ENCODE measurements at places on chromosomes 1 and 21. TPM values are rescaled to one million over a fixed set of nuclear protein-coding genes. Genes with fewer than 3 reads are reported as not detected.

DNA sequence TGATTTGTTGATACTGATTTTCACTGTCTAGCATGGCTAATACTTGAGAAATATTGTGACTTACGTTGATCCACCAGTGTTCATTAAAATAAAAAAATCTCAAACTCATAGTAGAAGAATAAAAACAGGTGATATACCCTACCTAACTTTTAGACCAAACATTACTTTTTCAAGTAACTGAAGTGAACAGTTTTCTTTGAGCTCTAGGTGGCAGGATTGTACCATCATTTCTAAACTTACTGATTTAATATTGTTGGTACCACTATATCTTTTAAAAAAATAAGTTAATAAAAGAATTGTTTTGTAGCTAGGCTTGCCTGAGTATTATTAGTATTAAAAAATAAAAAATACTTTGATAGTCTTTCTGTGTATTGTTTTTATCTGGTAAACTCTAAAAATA lies 21.5 kb downstream of the CDC73 start:
- peaks cover 7% of the 10 kb centered on the region for H3K4me1 ChIP-seq
- H3K36me3 ChIP-seq = peaks cover 37% of the 10 kb centered on the region
- DNase-seq = no peak
- no peak overlapping the region for H3K27ac ChIP-seq

NECTIN4 gene
- total RNA-seq = not detected

GRCh38 chr1:78009276-78009675 lies 4.5 kb downstream of the DNAJB4 start:
- DNase-seq = no peak
- H3K4me1 ChIP-seq = peaks cover 31% of the 10 kb centered on the region
- no peaks in the 10 kb centered on the region for H3K27me3 ChIP-seq
- no peak overlapping the region for H3K4me3 ChIP-seq

DNA sequence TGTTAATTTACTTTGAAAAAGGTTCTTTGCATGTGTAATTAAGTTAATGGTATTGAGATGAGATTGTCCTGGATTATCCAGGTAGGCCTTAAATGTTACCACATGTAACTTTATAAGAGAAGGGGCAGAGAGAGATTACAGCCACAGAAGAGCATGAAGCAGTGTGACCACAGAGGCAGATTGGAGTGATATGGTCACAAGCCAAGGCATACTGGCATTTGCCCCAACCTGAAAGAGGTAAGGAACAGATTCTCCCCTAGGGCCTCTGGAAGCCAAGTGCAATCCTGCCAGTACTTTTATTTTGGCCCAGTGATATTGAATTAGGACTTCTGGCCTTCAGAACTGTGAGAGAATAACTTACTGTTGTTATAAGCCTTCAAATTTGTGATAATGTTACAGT lies 23.0 kb downstream of the RNF2 start:
- H3K27me3 ChIP-seq = no peaks in the 10 kb centered on the region
- no peak for DNase-seq
- no peak overlapping the region for H3K4me3 ChIP-seq
- H3K4me1 ChIP-seq = peaks cover 11% of the 10 kb centered on the region

GRCh38 chr1:26218906-26219494 lies 15.0 kb upstream of the CEP85 start:
- H3K36me3 ChIP-seq = no peaks in the 10 kb centered on the region
- no peak overlapping the region for H3K4me3 ChIP-seq
- no peaks in the 10 kb centered on the region for H3K4me1 ChIP-seq
- H3K27ac ChIP-seq = no peak overlapping the region
- H3K27me3 ChIP-seq = peaks cover 15% of the 10 kb centered on the region

DNA sequence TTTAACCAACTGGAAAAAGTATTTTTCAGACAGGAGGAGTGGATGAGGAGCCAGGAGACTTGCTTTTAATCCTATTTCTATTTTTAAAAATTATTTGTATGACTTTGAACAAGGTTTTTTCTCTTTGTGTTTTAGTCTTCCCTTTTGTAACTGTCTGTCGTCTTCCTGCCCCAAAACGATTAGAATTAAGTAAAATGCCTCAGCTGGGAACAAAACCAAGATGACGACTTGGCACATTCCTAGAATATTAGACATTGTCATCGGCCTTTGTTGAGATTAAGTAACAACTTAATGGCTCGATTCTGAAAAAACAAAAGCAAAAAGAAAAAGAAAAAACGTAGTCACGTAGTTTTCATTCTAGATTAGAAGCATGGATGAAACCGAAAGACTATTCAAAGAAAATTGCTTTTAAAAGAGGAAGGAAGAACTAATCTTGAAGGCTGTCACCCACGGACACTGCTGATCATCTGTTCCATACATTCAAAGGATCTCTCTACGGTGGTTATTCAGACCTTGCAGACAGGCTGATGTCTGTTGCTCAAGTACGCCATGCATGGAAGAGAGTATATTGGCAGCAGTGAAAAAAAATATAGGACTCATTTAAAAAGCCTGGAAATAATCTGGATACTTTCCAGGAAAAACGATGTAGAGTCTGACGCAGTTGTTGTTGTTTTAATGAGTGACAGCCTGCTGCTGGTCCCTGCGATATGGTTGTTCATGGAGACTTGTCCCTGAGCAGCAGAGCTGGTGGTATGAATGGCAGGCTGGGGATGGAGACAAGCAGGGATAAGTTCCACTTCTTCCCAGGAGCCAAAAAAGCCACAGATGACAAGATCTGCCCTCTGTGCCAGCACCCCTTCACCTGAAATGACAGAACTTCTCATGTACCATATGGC lies 16.8 kb downstream of the GNG4 start:
- peak overlapping the region; percentile 28 for H3K4me3 ChIP-seq
- H3K36me3 ChIP-seq = no peaks in the 10 kb centered on the region
- H3K27me3 ChIP-seq = peaks cover 32% of the 10 kb centered on the region
- no peak overlapping the region for H3K27ac ChIP-seq

FOXO6 gene
- not detected for total RNA-seq

- no peak for DNase-seq
- H3K27ac ChIP-seq = peak overlapping the region; percentile 38
- peaks cover 31% of the 10 kb centered on the region for H3K36me3 ChIP-seq
- peak overlapping the region; percentile 6 for H3K4me3 ChIP-seq
- peaks cover 25% of the 10 kb centered on the region for H3K4me1 ChIP-seq
These were observed 37.3 kb downstream of the MACO1 start for GRCh38 chr1:25468033-25468432.

- no peaks in the 10 kb centered on the region for H3K4me1 ChIP-seq
- no peaks in the 10 kb centered on the region for H3K36me3 ChIP-seq
- H3K27me3 ChIP-seq = peaks cover 2% of the 10 kb centered on the region
- H3K4me3 ChIP-seq = no peak overlapping the region
- no peak for DNase-seq
These were observed 64.7 kb upstream of the ACTRT2 start for GRCh38 chr1:2956576-2956975.

DNA sequence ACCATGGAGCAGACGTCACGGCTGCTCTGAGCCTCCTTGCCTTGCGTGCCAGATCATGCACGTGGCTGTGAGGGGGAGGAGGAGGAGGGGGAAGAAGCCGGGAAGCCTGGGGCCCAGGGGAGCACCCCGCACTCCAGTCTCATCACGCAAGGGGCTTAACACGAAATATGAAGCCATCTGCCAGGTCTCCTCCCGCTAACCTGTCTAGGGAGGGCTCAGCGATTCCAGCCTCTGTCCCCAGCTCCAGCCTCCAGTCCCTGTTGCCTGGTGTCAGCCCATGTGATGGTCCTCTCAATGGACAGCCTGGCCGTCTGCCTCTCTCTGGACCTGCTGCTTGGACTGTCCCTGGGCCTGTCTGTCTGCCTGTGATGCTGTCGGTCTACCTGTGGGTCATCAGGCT lies 22.5 kb upstream of the C1QA start:
- no peak overlapping the region for H3K27ac ChIP-seq
- H3K4me1 ChIP-seq = no peaks in the 10 kb centered on the region
- peaks cover 2% of the 10 kb centered on the region for H3K27me3 ChIP-seq
- H3K4me3 ChIP-seq = no peak overlapping the region
- no peaks in the 10 kb centered on the region for H3K36me3 ChIP-seq
- no peak for DNase-seq

DNA sequence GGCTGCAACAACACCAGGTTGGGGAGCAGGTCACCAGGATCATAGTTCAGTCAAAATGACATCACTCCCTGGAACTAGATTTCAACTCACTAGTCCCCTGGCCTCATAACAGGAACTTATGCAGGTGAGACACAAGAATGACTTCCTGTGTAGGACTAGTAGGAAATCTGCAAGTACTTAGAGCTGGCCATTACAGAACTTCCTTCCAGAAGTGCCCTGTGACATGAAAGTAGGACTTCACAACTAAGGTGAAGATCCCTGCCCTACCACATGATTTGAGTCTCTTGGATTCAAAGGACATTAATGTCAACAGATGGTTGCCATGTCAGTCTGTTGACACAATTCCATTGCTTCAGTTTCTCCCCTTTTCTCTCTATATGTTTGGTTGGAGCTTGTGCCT lies 223.1 kb downstream of the RPS6KC1 start:
- no peak overlapping the region for H3K27ac ChIP-seq
- no peak for DNase-seq
- peaks cover 20% of the 10 kb centered on the region for H3K36me3 ChIP-seq
- no peak overlapping the region for H3K4me3 ChIP-seq
- H3K27me3 ChIP-seq = no peaks in the 10 kb centered on the region
- peaks cover 6% of the 10 kb centered on the region for H3K4me1 ChIP-seq

GRCh38 chr1:12174924-12175810 lies 8.4 kb downstream of the TNFRSF1B start:
- peaks cover 84% of the 10 kb centered on the region for H3K4me1 ChIP-seq
- H3K36me3 ChIP-seq = peaks cover 41% of the 10 kb centered on the region
- H3K27me3 ChIP-seq = no peaks in the 10 kb centered on the region
- H3K27ac ChIP-seq = peak overlapping the region; percentile 97
- DNase-seq = no peak
- H3K4me3 ChIP-seq = peak overlapping the region; percentile 82

KPRP gene
- total RNA-seq = not detected

- no peak overlapping the region for H3K27ac ChIP-seq
- H3K4me1 ChIP-seq = peaks cover 9% of the 10 kb centered on the region
- no peaks in the 10 kb centered on the region for H3K27me3 ChIP-seq
- H3K4me3 ChIP-seq = no peak overlapping the region
- H3K36me3 ChIP-seq = peaks cover 3% of the 10 kb centered on the region
These were observed 135.7 kb upstream of the KRTAP19-8 start for GRCh38 chr21:31173881-31174555.

- H3K27me3 ChIP-seq = no peaks in the 10 kb centered on the region
- DNase-seq = no peak
- no peaks in the 10 kb centered on the region for H3K36me3 ChIP-seq
- no peak overlapping the region for H3K27ac ChIP-seq
These were observed 234.2 kb upstream of the PTBP2 start for GRCh38 chr1:96487394-96487793.

DNA sequence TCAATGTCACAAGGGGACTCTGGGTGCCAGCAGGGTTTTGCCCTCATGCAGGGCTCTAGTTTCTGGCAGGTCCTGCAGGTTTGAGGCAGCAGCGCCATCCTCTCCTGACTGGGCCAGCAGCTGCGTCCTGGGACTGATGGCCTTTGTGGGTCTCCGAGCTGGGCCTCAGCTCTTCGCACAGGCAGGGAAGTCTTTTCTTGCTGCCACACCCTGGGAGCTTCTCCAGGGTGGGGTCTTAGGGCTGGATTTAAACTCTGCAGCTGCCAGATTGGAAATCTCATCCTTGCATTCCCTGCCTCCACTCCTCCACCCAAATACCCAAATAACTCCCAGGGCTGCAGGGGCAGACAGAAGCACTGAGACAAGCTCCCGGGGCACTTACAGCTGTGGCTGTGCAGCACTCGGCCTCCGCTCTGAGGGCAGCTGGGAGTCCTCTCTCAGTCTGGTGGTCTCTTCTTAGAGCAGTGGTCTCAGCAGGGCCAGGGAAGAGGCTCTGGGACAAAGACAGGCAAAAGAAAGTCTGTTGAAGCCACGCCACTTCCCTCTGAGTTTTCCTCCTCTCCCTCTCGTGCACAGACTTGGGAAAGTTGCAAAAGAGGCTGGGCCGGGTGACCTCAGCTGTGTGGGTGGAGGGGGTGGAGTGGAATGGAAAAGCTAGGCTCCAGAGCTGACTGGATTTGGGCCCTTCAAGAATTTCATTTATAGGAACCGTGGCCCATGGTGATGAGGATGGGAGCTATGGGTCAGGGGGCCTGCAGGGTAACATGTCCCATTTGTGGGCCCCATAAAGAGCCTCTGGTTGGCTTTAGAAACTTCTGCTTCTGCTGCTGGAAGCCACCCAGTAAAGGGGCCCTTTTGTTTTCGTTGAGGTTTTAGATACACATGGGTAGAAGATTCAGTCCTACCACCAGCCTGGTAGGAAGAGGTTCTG lies at the start of gene RAB7B:
TSS of gene RAB7B (minus strand) at position 525 of the 931 bp plus-strand sequence. CDS start 9,260 bp downstream, outside the sequence.
- peaks cover 7% of the 10 kb centered on the region for H3K4me1 ChIP-seq
- H3K4me3 ChIP-seq = no peak within 1 kb of the TSS
- no peak for DNase-seq
- no peaks in the 10 kb centered on the region for H3K27me3 ChIP-seq
- peak within 1 kb of the TSS; percentile 17 for H3K27ac ChIP-seq

DNA sequence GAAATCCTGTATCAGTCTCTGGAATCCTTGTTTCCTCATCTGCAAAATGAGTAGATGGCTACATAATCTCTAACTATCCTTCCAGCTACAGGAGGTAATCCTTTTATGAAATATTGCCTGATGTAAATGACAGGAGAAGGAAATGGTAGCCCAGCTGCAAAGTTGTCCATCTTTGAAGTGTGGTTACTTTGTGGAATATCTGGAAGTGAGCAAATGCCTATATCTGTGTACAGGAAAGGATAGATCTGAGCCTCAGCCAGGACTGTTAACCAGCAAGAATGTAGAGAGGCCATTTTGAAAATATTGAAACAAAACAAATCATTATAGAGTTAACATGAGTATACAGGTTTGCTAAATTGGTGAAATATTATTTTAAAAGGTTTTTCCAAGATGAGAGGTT lies 74.8 kb upstream of the BMP8A start:
- H3K4me1 ChIP-seq = peaks cover 7% of the 10 kb centered on the region
- H3K4me3 ChIP-seq = no peak overlapping the region
- peaks cover 10% of the 10 kb centered on the region for H3K36me3 ChIP-seq
- H3K27ac ChIP-seq = no peak overlapping the region

SDF4 gene
- 103 TPM for total RNA-seq

PAQR6 gene
- total RNA-seq = 7.0 TPM

USP24 gene
- total RNA-seq = 63.7 TPM

DNA sequence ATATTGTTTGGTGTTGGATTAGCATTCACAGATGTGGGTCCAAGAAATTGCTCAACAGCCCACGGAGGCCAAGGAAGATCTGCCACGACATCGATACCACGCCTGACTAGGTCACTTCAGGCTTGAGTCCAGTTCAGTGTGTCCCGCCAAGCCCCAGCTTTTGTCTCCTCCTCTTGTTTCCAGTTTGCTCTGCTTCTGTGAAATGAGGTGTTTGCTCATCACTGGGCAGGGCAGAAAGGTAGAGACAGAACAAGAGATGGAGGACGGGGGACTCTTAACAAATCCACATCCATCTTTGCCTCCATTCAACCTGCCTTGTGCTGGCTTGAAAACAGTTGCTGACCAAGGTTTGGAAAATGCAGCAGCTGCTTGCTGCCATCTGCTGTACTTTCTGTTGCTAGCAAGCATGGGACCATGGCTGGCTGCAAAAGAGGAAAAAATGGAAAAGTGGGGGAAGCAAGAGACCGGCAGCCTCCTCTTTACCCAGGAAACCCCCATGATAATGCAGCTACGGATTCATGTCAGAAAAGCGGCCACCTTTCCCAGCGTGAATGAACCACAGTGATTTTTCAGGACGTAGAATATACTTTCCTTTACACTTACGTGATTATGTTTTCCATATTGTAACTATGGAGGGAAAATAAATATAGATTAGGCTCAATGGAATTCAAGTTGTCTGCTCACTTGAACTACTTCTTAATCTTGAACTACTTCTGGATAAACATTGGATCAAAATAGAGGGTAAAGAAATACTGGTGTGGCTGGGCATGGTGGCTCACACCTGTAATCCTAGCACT lies 80.2 kb upstream of the GREM2 start:
- no peak overlapping the region for H3K27ac ChIP-seq
- no peak for DNase-seq
- H3K27me3 ChIP-seq = peaks cover 6% of the 10 kb centered on the region
- H3K36me3 ChIP-seq = no peaks in the 10 kb centered on the region
- H3K4me3 ChIP-seq = no peak overlapping the region

C4BPB gene
- 1.0 TPM for total RNA-seq

Data from activated naive CD8-positive, alpha-beta T cell treated with anti-CD3 and anti-CD28 coated beads, Interleukin-2, amount 10 ng/mL, durations not matched to agents 7 days and 5 days (primary cell).